ENCODE measurements at places on chromosomes 5 and 9.

- no peak for DNase-seq
Measured at GRCh38 chr5:6525910-6526309, 77.3 kb downstream of the UBE2QL1 start.

- DNase-seq, result no peak
Measured at GRCh38 chr5:76735762-76736545, 20.0 kb downstream of the F2R start.

- DNase-seq, result no peak
Measured at GRCh38 chr5:65970481-65971367, 44.3 kb downstream of the ERBIN start.

DNA sequence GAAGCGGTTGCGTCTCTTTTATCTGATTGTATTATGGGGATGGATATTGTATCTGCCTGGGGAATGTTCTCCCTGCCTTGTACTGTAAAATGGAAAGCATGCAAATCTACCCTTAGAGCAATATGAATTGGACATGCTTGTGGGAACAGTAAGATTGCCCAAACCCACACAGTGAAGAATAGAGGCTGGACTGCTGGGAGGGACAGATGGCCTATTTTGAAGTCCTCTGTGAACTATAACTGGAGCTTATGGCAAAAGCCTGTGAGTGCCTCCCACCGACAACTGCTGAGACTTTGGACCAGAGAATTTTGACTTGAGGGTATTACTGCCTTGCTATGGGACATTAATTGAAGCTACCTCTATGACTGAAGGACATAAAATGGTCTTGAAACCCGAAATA is 168.9 kb downstream of the ERCC6L2 start:
- DNase-seq, result no peak

DNA sequence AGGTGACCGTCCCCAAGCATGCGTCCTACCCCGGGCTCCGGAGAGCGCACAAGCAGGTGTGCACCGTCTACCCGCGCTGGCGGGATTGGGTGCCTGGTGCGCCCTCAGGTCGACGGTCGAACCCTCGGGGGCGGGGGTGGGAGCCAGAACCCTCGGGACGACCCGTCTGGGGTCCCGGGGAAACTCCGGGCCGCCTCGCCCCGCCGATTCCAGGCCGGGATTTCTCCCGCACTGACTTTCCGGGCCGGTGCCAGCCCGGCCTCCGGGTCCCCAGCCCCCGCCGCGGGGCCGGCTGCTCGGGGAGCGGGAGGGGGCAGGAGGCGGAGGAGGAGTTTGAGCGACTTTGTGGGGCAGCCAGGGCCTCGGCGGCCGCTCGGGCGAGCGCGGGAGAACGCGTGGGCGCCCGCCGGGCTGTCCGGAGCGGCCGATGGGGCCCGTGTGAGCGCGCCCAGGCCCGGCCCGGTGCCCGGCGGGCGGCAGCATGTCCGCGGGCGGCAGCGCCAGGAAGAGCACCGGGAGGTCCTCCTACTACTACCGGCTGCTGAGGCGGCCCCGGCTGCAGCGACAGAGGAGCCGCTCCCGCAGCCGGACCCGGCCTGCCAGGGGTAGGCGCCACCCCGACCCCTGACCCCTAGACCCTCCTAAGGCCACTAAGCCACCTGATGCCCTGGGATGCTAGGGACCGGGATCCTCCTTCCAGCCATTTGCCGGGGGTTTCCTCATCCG is at the start of gene DAB2IP:
DAB2IP (plus strand) TSS at position 340 of the 726 bp plus-strand sequence; CDS start at position 482, 142 bp downstream.
- DNase-seq, result no peak

DNA sequence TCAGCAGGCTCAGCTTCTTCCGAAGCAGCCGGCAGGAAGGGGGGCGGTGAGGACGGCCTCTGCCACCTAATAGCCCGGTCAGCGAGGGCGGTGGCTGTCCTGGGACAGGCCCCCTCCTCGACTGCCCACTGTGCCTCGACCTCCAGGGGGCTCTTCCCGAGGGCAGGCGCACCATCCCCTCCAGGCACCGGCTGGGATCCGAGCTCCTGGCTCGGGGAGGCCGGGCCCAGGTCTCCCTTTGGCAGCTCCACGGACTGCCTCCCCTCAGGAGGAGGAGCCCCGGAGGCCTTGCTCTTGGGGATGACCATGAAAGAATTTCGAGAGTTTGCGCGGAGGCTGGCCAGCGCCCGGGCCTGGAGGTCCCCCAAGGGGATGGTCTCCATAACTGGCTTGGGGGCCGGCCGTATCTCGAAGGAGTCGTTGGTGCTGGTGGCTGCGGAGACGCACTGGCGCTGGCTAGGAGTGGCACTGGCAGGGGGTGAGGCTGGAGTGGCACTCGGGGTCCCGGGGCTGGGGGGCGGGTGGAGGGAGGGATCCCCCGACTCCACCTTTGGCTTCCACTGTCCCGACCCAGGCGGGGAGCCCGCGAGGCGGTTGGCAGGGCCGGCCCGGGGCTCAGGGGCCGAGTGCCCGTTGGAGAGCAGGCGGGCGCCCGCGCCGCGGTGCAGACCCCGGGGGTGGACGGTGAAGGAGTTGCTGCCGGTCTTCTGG is 975 bp downstream of the TPRN start:
- no peak for DNase-seq

GRCh38 chr9:107635101-107635802 is 145.7 kb upstream of the KLF4 start:
- DNase-seq, result no peak

- DNase-seq, result no peak
Measured at GRCh38 chr5:81545911-81546310, 152.0 kb upstream of the ACOT12 start.

- DNase-seq, result no peak
Measured at GRCh38 chr5:80676706-80677105, 21.9 kb upstream of the DHFR start.

GRCh38 chr5:2193142-2193541 is 310.4 kb upstream of the IRX4 start:
- DNase-seq, result no peak

DNA sequence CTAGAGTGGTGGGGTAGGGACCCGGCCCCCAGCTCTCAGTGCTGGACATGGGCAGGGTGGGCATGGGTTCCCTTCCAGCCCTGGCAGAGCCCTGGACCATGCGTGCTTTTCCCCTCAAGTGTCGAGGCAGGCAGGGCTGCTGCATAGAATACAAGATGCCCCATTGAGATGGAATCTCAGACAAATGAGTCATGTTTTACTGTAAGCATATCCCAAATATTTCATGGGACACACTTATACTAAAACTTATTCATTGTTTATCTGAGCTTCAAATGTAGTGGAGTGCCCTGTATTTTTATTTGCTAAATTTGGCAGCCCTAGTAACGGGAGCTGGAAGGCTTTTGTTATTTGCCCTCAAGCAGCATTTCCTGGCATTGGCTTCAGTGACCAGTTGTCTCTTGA is 3.2 kb upstream of the RNU6ATAC start:
- DNase-seq, result no peak

DNA sequence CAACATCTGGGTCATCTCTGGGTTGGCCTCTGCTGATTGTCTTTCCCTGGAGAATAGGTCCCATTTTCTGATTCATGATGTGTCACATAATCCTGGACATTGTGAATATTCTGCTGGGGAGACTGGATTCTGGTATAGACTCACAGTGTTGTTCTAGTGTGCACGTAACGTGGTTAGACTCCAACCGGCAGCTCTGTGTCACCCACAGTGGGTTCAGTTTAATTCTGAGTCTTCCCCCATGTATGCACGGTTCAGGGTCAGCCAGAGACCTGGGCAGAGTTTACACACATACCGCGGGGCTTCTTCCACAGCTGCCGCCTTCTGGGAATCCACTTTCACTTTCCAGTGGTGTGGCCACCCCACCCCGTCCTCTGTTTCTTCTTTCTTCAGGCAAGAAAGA is 38.0 kb upstream of the LRRC14B start:
- no peak for DNase-seq

DNA sequence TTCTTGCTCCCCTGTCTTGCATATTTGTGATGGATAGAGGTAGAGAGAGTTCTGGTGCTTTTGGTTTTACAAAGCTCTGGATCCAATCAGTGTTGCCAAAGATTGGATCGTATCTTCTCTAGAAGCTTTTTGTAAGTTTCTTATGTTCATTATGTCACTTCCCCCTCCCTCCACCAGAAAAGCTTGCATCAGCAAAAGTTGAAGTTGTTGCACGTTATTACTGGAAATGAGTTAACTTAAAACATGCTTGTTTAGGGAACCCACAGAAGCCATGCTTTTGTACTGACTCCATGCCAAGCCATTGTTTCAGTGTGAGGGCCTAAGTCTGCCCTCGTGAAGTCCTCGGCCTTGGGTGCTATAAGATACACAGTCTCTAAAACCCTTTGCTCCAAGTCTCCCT is 186.5 kb downstream of the ERCC6L2 start:
- DNase-seq, result no peak

GRCh38 chr9:137828527-137829259 is 48.9 kb upstream of the CACNA1B start:
- DNase-seq, result no peak

- DNase-seq, result no peak
Measured at GRCh38 chr5:179776411-179776938, 17.3 kb upstream of the LTC4S start.

DNA sequence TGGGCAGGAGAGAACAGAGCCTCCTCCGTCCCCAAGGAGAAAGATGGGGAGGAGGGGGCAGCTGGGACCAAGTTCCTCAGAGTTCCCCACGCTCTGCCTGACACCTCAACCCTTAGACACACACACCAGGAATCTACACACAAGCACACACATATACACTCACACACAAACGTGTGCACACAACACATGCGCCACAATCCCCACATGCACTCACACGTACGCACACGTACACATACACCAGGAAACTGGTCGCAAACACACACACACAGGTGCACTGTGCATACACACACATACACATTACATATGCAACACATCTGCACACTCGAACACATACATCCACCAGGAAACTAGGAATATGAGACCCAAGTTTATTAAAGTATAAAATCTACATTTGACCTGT is 50.4 kb downstream of the ROR2 start:
- DNase-seq, result no peak

- peak; percentile 3 for DNase-seq
Measured at GRCh38 chr9:7117676-7118561, 360.1 kb downstream of the KDM4C start.

GRCh38 chr9:92729735-92730155 is 34.9 kb downstream of the BICD2 start:
- no peak for DNase-seq

- no peak for DNase-seq
Measured at GRCh38 chr5:134227259-134227658, 1.4 kb upstream of the PPP2CA start.

GRCh38 chr5:2562036-2562435 is 189.4 kb downstream of the IRX2 start:
- DNase-seq, result no peak

DNA sequence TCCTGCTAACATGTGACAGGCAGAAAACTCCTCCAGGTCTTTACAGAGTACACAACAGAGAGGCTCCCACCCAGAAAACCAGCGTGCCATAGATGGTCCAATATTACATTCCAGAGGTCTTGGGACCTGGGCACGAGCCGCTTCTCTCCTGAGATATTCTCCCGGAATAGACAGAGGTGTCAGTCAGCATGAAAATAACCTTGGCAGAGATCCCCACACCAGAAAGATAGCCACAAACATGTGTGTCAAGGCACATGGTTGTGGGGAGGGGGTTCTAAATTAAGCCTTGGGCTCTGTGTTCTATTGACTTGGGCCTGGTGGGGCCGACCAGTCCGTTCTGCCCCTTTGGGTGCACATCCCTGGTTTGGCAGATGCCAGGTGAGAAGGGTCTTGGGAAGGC is 78.4 kb downstream of the BOD1 start:
- no peak for DNase-seq

GRCh38 chr5:159098603-159099436 is 896 bp downstream of the EBF1 start:
- no peak for DNase-seq

- DNase-seq, result no peak
Measured at GRCh38 chr5:122507581-122507980, 195.5 kb downstream of the SNCAIP start.

GRCh38 chr9:95091601-95092261 is 225.8 kb downstream of the FANCC start:
- DNase-seq, result peak; percentile 36

- no peak for DNase-seq
Measured at GRCh38 chr9:81123526-81123925, 565.8 kb downstream of the TLE1 start.

- DNase-seq, result no peak
Measured at GRCh38 chr9:137021979-137022661, 5.9 kb downstream of the ABCA2 start.

DNA sequence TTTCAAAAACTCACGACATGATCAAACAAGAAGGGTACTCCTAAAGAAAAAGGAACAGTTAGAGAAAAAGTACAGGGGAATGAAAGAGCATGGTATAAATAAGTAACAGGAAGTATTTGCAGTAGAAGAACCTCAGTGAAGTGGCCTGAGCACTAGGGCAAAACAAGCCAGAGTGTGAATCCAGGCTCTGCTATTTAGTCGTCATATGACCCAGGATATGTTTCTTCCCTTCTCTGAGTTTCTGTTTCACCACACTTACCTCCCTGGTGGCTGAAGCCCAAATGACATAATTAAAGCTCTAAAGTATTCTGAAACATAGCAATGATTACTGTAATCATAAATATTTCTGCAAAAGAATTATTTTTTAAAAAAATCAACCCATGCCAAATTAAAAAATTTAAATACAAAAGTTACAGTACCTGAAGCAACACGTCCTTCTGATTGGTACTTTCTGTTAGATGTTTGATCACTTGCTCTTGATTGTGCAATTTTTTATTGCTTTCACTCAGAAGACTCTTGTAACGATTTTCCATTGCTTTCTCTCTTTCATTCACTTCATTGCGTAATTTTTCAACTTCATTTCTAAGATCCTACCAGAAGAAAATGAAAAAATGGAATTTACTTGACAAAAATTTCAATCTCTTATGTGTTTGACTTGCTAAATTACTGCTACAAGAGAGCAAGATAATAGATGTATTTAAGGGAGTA is 88.9 kb downstream of the CDK5RAP2 start:
- DNase-seq, result no peak

DNA sequence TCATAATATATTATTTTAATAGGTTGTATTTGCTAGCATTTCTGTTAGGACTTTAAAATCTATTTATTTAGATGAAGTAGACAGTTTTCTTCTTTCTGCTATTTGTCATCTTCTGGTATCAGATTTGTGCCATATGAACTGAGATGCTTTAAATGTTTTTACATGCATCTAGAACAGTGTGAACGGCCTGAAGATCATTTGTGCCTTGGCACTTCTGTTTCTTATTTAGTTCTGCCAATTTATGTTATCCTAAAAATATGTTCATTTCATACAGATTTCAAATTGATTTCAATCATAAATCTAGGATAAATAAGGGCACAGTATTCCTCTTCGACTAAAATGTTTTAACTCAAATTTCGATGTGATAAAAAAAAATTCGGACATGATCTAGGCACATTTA is 16.1 kb downstream of the ZBTB34 start:
- DNase-seq, result no peak

- no peak for DNase-seq
Measured at GRCh38 chr5:11062397-11062796, 301.4 kb upstream of the DAP start.

DNA sequence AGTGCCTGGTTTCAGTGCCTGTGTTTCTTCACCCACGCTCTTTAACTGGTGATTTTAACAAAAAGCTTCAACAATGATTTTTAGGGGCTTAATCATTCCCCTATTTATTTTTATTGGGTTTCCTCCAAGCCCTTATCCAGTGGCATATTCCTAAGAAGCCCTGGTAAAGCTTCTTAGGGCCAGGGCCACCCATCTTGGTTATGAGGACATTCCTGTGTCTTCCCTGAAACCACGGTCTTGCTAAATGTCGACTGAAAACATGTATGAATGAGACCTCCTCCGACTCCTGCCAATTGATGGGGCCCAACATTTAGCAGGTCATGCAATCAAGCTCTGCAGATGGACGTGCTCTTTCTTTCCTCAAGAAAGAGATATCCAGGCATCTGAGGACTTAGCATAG is 13.7 kb upstream of the CARTPT start:
- no peak for DNase-seq

All from brain pericyte (primary cell).